ENCODE measurements at places on chromosomes 4 and X.

GRCh38 chr4:56728512-56728911 is 47.4 kb upstream of the HOPX start:
- DNase-seq, result peak; percentile 75

- DNase-seq, result no peak
These were observed 160.4 kb upstream of the GPR101 start for GRCh38 chrX:137194164-137194563.

DNA sequence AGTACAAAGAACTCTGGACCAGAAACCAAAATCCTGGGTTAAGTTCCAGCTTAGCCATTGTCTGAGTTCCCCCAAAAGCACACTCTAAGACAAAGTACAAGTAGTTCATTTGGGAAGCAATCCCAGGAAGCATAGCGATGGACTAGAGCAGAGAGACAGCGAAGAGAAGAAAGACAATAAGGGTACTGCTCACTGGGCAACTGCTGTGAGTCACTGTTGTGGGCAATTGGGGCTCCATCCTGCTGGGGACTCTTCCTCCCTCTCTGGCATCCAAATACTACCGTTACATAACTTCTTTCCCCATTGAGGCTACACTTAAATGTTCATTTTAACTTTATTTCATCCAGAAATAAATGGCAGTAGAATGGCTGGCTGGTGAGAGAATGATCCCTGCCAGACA is 14.1 kb downstream of the SRPX start:
- no peak for DNase-seq

DNA sequence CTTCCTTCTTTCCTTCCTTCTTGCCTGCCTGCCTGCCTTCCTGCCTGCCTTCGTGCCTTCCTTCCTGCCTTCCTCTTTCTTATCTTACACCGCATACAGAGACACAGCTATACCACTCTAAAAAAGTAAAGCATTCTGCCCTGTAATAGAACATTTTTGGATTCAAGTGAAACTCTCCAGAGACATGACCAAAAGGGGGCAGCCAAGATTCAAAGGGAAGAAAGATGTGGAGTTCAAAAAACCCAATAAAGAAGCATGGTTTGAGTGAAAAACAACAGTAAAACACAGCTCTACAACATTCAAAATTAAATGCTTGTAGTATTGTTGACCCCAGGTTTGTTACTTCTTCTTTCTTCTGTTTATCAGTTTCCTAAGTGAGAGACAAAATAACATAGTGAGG is 914.9 kb upstream of the PCDH7 start:
- DNase-seq, result no peak

DNA sequence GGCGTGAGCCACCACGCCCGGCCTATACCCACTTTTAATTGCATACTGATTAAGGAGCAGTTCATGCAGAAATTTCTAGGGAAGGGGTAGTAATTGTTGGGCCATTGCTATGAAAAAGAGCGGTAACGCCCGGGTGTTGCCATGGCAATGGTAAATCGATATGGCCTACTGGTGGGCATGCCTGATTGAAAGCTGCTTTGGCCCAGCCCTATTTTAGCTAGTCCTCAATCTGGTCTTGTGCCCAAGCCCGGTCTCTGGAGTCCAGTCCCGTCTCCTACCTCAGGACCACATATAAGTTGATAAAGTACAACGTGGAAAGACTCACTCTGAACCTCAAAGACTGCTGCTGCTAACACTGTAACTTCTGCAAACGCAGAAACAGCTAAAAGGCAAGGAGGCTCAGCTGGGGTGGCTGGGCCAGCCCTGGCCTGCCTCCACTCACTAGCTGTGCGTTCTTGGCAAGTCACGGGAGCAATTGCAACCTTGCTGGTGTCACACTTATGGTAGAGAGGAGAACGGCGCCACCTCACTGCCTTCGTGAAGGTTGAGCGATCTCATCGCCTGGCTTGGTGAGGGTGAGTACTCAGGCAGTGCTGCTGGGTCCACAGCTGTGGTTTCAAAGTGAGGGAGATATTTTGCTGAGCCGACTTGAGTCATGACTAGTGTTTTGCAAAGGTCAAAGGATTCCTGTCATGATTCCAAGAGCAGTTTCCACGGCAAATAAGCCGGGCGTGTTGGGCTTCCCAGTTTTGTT is 57.0 kb upstream of the GRPEL1 start:
- peak; percentile 10 for DNase-seq

- no peak for DNase-seq
These were observed 1345.6 kb downstream of the PCDH18 start for GRCh38 chr4:136186650-136187049.

GRCh38 chrX:121084903-121085611 is 37.6 kb downstream of the GLUD2 start:
- DNase-seq, result no peak

GRCh38 chr4:118711052-118711451 is 25.9 kb downstream of the METTL14 start:
- DNase-seq, result no peak

- no peak for DNase-seq
These were observed 3.4 kb downstream of the MAML3 start for GRCh38 chr4:140150636-140150885.

DNA sequence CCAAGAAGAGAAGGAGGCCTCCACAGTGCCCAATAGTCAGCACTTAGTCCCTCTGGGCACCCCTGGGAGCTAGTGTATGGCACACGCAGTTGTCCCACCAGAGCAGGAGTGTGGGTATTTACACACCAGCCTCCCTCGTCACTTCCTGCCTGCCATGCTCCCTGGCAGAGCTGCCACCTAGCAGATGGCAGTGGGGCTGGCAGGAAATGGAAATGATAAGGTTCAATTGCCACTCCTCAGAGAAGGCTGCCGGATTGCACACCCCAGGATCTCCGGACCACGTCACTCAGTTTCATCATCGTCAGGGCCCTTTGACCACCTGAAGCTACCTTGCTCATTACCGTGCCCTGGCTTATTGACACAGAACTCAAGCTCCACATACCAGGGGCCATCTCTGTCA is 173.3 kb upstream of the PSAPL1 start:
- no peak for DNase-seq

DNA sequence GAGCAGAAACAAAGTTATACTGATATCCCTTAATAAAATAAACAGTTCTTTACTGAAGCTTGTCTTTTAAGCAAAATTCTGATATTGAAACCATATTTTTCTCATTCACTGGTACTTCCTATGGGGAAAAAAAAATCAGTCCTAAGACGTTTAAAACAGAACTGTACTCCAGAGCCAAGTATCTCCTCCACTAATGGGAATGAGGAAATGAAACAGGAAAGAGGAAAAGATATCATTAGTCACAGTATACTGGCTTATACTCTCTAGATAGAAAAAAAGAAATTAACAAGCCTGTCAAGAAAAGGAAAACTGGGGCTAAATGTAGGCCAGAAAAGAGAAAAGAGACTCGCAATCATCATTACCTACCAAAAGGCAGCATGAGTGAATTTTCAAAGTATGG is 252.7 kb downstream of the CENPC start:
- no peak for DNase-seq

DNA sequence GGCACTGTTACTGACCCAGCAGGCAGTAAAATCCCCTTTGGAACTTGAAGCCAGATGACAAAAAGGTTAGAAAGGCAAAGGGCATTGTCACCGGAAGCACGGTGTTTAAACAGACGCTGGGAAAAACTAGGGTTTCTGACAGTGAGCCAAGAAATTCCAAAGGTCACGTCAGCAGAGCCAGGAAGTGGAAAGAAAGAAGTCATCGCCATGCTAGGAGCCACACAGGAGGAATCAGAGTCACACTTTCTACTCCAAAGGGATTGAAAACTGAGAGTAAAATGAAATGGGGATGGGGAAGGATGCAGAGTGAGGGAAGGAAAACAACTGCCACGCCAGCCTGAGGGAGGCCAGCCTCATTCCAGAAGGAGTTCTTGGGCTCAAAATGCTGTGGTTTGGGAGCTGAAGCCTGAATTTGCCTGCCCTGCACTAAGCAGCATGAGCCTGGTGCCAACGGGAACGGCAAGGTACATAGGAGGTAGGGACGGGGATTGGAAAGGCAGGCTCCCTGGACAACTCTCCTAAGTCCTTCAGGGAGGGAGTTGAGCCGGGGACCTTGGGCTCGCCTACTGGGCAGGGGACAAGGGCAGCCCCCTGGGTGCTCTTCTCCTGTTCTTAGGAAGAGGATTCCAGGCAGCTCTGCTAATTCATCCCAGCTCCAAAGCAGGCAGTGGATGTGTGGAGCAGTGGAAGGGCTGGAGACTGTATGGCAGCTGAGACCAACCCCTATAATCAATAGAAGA is 66.8 kb downstream of the SOWAHB start:
- DNase-seq, result peak; percentile 79

GRCh38 chrX:46168254-46168653 is 377.0 kb downstream of the ZNF674 start:
- no peak for DNase-seq

DNA sequence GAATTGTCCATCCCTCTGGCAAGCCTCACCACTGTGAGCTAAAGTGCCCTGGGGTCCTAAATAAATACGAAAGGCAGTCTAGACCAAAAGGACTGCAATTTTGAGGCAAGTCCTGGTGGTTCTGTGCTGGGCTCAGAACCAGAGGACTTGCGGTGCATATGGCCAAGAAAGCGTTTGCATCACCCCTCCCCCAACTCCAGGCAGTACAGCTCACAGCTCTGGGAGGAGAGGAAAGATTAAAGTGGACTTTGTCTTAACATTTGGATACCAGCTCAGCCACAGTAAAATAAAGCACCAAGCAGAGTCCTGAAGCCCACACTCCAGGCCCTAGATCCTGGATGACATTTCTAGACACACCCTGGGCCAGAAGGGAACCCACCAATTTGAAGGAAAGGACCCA is 24.9 kb downstream of the RNF128 start:
- DNase-seq, result no peak

DNA sequence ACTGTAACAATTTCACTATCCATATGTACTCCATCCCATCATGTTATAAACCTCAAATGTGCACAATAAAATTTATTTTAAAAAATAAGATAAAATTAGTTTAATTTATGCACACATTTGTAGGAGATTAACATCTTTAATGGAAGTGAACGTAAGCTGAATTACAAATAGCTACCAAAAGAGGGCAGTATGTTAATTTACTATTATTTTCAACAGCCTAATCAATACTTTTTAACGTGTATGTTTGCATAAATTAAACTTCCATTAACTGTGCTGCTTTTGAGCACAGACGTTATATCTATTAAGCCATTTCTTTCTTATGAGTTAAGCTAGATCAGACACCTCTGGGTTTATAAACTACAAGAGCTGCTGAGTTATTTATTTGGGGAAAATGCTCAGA is 56.5 kb upstream of the PHKA2 start:
- no peak for DNase-seq

- no peak for DNase-seq
These were observed 106.8 kb upstream of the NKX1-1 start for GRCh38 chr4:1512738-1513660.

GRCh38 chr4:147516133-147516532 is 35.2 kb downstream of the EDNRA start:
- DNase-seq, result no peak

DNA sequence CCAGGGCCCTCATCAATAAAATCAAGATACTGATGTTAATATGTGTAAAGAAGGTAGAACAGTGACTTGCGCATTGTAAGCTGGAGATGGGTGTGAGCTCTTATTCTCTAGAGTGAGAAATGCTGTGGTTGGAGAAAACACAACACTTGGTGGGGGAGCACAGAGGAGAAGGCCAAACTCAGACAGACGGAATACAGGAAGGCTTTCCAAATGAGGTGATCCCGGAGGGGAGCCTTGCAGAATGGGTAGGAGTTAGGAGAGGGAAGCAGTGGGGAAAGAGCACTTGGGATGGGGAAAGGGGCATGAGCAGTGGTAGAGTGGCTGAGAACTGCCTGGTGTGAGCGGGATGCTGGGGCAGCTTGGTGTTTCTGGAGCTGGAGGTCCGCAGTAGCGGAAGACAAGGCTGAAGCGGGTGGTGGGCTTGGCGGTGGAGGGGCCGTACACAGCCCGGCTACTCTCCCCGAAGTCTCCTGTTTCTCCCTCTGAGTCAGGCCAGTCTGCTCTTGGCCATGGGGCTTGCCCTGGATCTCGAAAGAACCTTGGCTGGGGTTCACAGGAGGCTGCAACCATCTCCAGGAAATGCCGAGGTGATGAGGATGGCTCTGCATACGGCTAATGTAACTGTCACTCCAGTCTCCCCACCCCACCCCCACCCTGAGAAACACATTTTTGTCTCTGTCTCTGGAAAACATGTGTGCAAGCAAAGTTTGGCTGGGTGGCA is 11.3 kb upstream of the PLAC1 start:
- DNase-seq, result peak; percentile 97

DNA sequence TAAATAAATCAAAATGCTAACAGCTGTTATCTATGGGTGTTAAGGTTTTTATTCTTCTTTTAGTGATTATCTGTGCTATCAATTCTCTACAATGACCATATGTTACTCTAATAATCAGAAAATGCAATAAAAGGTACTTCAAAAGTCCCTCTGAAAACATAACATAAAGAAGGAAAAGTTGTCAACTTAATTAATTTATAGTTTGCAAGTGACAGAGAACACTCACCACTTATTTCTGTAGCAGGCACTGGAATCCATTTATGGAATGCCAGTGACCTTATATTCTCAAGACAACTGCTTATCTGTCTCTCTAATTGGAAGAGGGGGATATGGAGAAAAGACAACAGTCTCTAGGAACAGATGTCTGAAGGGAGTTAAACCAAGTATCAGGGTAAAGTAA is 25.6 kb upstream of the PLS3 start:
- DNase-seq, result no peak

DNA sequence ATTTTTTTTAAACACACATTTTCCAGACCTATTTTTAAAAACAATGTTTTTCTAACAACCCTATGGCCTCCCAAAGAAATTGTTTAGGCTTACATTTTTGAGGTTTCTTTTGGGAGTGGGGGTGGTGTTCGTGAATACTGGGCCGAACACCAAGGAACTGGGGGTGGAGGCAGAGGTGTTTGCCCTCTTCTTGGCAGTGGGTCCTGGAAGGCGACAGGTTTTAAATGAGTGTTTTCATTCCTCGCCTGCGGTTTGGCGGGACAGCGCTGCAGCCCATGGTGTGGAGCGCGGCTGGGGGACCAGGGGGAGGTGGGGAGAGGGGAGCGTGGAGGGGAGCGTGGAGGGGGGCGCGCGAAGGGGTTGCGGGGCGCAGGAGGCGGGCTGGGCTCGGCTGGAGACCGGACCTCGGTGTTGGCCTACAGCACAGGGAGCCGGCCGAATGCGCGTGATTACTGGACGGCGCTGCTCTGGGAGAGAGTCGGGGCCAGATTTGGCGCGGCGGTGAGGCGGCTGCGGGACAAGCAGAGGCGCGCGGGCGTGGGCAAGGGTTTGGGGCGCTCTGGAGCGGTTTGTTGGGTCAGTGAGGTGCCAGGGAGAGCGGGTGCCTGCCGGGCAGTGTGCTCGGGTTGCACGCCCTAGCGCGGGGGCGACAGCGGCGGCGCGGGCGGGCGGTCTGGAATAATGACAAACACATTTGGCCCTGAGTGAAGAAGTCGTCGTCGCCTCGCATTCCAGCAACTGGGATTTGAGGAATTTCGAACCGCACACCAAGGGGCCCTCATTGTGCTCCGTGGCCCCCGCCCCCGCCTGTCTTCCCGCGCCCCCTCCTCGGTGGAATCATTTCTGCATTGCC is 764 bp downstream of the PDGFRA start:
- no peak for DNase-seq

- peak; percentile 26 for DNase-seq
These were observed 75.1 kb downstream of the GAB1 start for GRCh38 chr4:143411527-143412419.

GRCh38 chr4:47054130-47054529 is 22.8 kb downstream of the GABRB1 start:
- no peak for DNase-seq
